ENCODE measurements at places on chromosomes 5 and 9.

GRCh38 chr5:170223906-170224305, 8.9 kb upstream of the C5orf58 start:
- no peak for DNase-seq

DNA sequence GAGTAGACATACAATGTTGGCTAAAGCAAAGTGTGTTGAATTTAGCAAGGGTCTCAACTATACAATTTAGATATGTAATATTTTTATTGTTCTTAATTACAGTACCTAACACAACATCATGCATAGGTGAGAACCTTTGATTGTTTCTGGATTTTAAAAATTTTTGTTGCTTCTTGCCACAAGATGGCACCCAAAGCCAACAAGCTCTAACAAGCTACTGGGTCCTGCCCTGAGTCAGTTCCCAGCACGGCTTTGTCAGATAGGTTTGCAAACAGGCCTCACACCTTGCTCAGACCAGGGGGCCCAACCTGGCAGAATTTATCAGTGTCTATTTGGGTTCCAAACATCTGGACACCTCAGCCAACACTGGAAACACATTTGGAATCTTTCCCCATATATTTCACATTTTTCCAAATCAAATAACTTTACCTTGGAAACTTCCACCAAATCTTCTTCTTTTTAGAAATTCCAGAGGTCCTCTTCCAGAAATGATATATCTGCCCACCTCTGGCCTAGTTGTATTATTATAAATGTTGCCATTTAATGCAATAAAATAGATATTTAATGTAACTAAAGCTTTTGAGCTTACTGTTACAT, 49.5 kb upstream of the EGFLAM start:
- peak; percentile 4 for DNase-seq

GRCh38 chr9:110797611-110798010, 129.0 kb downstream of the MUSK start:
- DNase-seq = no peak

DNA sequence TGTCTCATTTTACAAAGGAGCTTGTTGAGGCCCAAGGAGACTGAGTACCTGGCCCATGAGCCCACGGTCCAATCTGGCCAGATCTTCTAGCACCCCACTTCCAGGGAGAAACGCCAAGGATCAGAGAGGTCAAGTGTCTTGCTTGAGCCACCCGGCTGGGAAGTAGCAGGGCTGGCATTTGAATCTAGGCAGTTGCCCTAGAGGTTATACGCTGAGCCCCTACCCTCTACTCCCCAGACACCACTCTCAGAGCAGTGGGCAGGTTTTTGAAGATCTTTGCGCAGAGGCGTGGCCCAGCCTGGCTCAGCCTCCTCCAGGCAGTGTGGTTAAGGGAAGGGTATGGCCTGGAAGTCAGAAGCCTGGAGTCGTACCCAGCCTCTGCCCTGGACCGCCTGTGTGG, 5.8 kb upstream of the NUP214 start:
- no peak for DNase-seq

DNA sequence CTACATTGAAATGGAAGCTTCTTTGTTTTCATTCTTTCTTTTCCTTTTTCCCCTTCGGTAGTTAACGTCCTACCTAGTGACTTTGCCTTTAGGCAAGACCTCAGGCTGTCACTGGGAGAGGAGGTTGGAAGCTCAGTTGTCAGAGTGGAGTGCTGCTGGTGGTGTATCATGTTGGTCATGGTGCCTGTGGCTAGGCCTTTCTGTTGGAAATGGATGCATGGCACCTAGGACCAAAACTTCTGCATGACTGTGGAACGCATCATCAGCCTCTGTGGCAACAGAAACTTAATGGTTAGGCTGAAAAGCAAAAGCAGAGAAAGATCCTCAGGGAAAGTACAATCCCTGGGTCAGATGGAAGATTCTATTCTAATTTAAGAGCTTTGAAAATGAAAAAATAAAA, 57.9 kb downstream of the OSTF1 start:
- no peak for DNase-seq

- peak; percentile 65 for DNase-seq
These were observed at the start of gene AHRR for GRCh38 chr5:321230-321725. TSS of gene AHRR (plus strand) at chr5:321714. CDS start at chr5:343903, 22,189 bp downstream.

DNA sequence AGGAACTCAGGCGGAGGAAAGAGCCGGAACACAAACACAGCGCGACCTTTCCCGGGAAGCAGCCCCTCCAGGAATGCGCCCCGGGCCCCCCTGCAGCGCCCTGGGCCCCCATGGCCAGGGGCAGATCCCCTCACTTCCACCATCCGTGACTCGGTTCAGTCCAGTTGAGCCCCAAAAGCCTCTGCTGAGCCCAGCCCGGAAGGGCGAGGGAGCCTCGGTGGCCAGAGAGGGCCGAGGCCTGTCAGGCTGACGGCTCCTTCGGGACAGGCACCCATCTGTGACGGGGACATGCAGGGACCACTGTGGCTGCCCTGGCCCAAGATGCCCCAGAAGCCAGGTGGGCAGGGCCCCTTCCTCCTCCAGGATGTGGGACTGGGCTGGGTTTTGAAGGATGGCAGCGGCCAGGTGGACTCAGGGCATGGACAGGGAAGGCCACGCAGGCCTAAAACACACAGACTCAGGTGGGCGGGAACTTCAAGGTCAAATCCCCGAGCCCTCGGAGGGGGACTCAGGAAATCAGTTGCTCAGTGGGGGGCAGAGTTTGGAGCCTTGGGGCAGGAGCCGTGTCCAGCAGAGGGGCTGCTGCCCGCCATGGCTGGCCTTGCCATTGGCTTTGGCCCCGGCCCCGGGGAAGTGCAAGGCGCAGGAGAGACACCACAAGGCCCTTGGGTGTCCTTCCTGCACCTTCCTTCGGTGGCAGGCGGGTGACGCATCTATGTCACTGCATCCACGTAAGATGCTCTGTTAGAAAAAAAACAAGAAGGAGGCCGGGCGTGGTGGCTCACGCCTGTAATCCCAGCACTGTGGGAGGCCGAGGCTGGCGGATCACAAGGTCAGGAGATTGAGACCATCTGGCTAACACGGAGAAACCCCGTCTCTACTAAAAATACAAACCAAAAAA, 29.7 kb upstream of the ABO start:
- no peak for DNase-seq

DNA sequence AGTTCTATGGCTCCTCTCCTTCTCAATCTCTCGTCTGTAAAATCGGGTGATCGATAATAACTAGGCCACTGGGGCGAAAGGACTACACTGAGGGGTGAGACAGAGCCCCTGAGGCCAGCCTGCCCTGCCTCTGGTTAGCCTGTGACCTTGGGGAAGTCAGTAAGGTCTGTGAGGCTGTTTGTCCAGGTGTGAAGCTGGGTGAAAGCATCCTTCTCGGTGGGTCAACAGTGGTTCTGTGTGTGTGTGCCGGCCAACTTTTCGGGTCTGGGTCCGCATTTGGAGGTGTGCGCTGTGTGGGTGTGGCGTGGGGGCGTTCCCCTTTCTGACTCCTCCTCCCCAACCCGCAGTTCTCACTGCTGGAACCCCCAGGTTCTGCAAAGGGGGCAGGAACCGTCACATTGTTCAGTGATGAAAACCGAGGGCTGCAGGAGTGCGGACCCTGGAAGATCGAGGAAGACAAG, 5.0 kb upstream of the RNF44 start:
- DNase-seq = no peak

DNA sequence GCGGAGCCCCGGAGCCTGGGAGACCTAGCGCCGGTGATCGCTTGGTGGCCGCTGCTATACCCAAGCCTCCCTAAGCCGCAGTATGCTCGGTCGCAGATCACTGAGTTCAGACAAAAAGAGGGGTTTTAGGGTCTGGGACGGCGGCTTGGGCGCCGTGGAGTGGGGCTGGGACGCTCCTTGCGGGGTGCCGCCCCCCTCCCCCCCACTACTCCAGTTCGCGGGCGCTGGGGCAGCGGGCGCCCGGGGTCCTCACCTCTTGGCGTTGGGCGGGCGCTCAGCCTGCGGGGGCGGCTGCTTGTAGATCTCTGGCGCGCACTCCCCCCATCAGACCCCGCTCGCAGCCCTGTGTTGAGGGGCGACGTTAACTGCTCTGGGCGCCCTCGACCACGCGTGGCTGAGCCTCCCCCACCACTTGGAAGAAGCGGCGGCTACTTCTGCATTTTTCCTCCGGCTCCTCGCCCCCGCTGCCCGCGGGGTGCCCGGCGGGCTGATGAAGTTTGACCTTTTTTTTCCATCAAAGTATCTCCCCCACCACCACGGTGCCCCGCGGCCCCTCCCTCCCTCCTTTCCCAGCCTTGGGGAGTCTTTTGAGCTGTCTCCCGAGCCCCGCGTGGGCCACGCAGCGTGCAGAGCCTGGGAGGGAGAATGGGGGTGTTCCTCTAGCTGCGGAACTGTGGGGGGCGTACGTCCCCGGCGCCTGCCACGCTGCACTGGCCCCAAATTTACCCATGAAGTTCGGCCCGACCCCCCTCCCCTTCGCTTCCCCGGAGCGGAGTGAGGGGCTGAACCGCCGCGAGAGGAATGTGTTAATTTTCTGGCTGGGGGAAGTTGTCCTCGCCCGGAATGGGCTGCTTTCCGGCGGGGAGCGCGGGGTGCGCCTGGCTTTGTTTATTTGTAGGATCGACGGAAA, 1.2 kb downstream of the CXXC5 start:
- DNase-seq = no peak

- peak; percentile 28 for DNase-seq
These were observed 511.3 kb upstream of the ADAMTS16 start for GRCh38 chr5:4628645-4629385.

DNA sequence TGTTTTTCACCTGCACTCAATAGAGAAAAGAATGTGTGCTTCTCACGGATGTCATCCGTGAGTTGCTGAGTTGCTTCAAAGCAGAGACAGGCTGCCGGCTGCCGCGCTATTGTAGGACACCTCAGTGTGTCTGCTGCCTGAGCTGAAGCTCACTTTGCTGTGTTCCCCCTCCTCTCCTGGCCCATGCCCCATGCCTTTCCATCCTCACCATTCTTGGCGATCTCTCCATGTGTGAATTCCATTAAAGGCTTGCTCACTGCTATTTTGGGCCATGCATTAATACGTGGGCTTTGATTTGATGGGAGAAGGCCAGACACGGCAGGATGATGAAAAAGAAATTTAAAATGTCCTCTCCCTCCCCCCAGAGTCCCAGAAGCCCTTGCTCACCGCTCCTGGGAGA, 14.5 kb downstream of the ADAM19 start:
- no peak for DNase-seq

DNA sequence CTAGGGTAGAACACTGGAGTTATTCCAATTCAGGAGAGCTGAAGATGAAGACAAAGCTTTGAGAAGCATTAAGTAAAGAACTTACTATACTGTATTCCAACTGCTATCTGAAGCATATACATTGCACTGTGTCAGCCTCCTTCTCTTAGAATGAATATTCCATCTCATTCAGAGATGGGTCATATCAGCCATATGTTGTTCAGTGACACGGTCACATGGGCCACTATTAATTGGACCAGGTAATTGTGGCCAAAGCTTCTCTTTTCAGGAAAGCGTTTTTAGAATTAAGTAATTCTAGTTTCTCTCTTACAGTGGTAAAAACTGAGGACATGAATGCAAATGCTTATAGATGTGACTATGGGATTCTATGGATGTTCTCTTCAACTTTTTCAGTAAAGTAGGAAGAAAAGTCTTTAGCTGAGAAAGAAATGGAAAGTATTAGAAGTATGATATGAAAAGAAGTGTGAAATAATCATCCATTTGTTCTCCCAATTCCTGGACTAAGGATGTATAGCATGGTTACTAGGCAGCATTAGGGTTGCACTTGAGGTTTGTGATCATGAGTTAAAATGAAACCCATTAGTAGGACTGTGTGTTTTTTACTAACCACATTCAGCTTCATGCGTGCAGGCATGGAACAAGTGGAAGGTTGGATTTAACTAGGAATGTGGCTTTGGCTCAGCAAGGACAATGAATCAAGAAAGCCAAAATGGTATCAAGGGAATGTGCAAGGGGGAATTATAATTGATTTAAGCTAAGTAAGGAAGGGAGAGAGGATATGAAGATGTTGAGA, 40.9 kb downstream of the CETN3 start:
- DNase-seq = no peak

- DNase-seq = no peak
These were observed 282.6 kb downstream of the ZNF608 start for GRCh38 chr5:124463851-124464250.

GRCh38 chr9:4969130-4969529, 15.9 kb upstream of the JAK2 start:
- DNase-seq = no peak

DNA sequence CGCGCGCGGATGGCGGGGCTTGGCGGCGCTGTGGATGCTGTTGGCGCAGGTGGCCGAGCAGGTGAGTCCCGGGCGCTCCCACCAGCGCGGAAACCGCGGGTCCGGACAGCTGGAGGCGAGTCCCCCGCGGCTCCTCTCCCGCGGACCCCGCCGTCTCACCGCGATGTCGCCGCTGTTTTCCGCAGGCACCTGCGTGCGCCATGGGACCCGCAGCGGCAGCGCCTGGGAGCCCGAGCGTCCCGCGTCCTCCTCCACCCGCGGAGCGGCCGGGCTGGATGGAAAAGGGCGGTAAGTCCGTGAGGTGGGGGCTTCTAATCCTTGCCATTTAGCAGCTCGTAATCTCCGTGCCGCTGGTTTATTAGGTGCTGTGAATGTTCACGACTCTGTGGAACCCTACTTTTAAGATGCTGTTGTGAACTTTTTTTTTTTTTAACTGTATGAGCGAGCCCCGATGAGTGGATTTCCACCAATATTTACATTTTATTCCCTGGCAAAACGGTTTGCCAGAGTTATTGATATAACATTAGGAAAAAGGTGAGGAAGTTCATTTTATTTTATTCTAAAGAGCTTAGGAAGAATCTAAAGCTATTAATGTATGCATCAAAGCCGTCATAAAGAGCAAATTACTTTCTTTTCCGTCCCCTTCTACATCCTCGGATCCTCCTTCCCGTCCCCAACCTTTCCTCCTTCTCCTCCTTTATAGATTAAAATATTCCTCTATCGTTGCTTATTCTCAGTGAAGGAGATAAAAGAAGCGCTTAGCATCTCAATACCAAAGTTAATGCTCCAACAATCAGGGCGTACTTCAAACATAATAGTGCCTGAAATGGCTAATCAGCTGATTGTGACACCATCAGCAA, 579 bp downstream of the ADAMTS16 start:
- DNase-seq = peak; percentile 44

- DNase-seq = no peak
These were observed 166.1 kb downstream of the HACD4 start for GRCh38 chr9:20865347-20865746.

- DNase-seq = no peak
These were observed 49.5 kb upstream of the SARDH start for GRCh38 chr9:133787754-133788025.

- no peak for DNase-seq
These were observed 168.6 kb upstream of the MVB12B start for GRCh38 chr9:126157826-126158587.

- DNase-seq = peak; percentile 29
These were observed 71.4 kb downstream of the MED27 start for GRCh38 chr9:132008184-132008803.

- DNase-seq = no peak
These were observed 3.7 kb downstream of the TXN start for GRCh38 chr9:110252509-110253139.

GRCh38 chr5:147972076-147972840, 65.9 kb upstream of the C5orf46 start:
- no peak for DNase-seq
